Type B pancreatic cell (in vitro differentiated cells): ENCODE measurements at places on chromosomes 7 and 10. TPM values are rescaled to one million over a fixed set of nuclear protein-coding genes. Genes with fewer than 3 reads are reported as not detected.

- no peak for DNase-seq
These were observed 66.3 kb downstream of the MTERF1 start for GRCh38 chr7:91814189-91814588.

DNA sequence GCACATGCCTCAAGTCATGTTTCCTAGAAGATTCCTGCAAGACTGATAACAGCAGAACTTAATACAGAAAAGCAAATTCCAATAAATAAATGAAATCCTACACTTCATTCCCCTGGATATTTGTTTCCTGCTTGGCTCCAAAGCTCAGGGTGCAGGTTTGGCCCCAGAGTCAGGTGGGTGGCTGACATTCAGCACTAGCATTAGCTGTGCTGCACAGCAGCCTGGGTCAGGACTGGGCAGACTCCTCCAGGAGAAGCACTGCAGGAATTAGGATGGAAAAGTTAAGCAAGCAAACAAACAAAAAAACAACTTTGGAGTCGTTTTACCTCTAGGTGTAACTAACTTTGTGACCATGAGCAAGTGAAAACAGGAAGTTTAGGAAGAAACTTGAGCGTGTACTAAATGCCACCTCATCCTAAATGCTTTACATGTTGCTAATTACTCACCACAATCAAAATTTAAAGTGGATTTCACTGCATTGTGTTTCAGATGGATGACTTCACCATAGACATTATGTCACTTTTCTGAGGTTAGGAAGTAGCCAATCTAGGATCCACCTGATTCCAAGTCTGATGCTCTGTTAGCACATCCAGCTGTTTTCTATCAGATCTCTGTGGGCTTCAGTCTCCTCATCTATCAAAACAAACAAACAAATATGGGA lies 239.4 kb downstream of the C7orf25 start:
- DNase-seq, result no peak

- no peak for DNase-seq
These were observed 72.9 kb downstream of the ADK start for GRCh38 chr10:74223755-74224529.

GRCh38 chr7:146028251-146028750 lies 88.3 kb upstream of the CNTNAP2 start:
- no peak for DNase-seq

GRCh38 chr10:86798611-86799010 lies 42.2 kb downstream of the BMPR1A start:
- DNase-seq, result no peak

DNA sequence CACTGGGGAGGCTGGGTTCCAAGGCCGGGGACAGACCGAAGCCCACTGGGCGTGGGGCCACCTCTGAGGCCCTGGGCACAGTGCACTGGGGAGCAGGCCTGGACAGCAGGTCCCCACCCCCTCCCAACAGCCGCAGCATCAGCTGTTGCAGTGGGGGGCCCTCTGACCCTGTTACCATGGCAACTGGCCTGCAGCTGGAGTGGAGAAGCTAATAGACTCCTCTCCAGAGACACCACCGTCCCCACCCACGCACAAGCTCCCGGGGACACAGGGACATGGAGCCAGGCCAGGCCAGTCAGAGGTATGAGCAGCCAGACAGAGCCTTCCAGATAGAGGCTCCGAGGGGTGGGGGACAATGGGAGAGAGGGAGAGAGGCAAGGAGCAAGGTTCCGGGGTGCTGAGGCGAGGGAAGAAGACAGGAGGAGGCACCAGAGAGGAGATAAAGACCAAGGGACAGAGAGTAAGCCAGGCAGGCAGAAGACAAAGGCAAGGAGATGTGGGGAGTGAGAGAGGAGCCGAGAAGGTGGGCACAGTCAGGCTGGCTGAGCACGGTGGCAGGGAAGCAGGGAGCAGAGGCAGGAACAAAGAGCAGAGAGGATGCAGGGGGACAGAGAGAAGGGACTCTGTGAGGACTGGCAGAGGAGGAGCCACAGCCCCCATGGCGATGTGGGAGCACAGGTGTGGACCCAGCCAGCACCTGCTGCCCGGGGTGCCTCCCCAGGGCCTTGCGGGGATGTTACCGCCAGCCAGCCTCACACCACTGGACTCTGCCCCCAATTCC lies 6.7 kb downstream of the KCNH2 start:
- DNase-seq, result no peak

SUFU gene
- total RNA-seq, result 18.5 and 29.4 TPM in 2 replicates

LRIT2 gene
- not detected in 2 replicates for total RNA-seq

PAPOLB gene
- 0.07 and 0.56 TPM in 2 replicates for total RNA-seq
